ENCODE measurements at places on chromosomes 5 and 9.
A peak's percentile ranks its signal among the peaks of the same experiment; 100 is the strongest.

DNA sequence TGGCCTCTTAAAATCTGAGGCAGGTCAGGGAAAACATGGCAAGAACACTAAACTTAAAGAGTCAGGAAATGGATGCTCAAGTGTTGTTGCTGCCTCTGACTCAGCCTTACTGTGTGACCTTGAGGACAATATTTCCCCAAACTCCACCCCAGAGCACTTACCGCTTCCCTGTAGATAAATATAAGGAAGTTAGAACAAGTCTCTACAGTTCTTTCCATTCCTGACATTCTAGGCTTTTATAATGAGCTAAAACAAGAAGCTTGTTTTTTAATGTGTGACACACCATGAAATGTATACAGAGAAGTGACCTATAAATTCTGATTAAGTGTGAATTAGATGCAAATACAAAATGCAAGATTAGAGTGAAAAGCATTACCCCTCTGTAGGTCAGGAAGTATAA is 129.3 kb downstream of the GRIA1 start:
- DNase-seq = no peak

DNA sequence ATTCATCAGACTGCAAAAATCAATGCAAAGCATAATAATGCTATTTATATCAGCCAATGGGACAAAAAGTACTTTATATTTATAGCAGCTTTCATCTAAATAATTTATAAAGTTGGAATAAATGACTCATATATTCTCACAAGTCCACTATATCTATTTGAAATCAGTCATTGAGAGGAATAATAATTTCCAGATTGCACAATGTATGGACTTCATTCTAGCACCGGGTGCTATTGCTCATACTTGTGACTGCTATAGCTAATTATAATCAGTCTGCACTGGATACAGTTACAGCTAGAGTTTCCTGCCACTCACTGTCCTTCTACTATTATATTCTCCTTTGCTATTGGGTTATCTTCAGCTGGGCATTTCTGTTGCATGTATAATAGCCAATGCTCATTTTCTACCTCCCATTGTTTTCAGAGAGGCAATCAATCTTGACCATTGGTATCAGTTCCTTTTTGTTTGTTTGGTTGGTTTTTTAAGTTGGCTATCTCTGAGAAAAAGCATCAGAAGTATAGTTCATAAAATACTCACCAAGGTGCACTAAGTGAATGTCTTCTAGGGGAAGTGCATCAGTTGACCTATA is 1.9 kb downstream of the CDH18 start:
- DNase-seq = no peak

DNA sequence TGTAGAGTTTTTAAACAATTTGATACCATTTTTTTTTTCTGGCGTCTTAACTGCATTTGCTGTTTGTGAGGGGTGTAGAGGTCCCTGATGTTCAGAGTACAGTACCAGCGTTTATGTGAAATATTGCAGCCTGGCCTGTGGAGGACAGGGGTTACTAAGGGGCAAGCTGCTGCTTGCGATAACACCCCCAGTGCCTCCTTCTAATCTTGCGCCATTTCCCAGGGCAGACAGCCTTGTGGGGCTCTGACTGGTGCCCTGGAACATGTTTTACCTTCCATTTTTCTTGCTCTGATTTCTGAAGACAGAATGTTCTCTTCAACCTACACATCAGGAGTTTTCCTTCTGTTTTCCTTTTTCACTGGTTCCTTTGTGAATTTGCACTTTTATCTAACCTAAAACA is 142.9 kb downstream of the DOCK8 start:
- DNase-seq = no peak

GRCh38 chr5:11397549-11397948 is 506.7 kb downstream of the CTNND2 start:
- DNase-seq = no peak

GRCh38 chr9:124695280-124695890 is 75.7 kb downstream of the NR6A1 start:
- no peak for DNase-seq

DNA sequence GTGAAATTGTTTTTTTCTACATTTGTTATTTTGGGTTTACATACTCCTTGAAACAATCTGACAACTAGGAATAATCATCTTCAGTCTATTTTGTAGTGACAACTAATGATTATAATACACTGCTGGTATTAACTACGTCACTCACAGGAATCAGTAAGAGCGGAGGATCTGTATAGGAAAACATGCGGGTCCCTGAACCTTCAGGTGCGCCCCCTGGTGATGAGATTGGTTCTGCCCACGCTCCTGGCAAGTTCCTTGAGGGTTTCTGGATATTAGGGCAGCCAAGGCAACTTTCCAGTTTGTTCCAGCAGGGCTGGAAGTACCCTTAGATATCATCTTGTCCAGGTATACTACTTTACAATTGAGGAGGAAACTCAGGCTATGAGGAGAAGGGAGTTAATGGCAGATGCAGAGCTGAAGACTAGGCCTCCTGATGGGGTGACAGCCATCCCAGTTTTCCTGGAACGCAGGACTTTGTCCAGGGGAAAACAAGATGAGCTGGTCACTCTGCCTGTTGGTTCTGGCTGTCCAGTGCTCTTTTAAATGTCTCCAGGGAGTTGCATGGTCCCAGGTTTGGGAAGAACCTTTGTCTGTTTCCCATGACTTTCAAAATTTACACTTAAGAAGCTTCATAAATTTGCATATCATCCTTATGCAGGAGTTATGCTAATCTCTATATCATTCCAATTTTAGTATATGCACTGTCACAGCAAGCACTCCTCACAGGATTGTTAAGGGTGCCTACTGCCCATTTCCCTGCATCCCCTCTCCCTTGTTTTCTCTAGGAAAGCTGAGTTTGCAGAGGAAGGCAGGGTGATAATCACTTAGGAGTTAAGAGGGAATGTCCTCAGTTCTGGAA is 14.9 kb upstream of the WNT8A start:
- DNase-seq = peak; percentile 44

- DNase-seq = no peak
These were observed 294.5 kb upstream of the TAS2R1 start for GRCh38 chr5:9924614-9925013.

- DNase-seq = no peak
These were observed 225.8 kb downstream of the MLLT3 start for GRCh38 chr9:20396509-20396908.

DNA sequence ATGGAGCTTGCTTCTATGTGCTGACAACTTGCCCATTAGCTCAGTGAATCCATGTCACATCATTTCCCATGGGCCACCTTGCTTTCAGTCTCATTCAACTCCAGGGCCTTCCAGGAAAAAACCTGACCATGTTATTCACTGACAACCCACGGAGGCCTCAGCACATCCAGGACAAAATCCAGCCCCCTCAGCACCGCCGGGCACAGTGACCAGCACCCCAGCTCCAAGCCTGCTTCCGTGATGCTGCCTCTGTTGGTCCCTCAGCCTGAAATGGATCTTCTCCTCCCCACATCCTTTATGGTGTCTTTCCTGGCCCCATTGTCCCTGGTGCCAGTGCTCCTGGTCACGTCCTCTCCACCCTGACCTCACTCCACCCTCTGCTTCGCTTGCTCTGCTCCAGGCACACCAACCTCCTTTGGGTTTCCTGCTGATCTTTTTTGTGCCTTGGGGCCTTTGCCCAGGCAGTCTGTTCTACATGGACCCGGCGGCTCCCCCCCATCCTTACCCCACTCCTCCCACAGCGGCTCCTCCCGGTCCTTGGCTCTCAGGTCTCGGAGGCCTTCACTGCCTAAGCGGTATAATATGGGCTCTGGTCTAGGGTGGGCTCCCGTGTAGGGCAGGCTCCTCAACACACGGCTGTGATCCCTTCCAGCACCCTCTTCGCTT is 25.0 kb downstream of the ANKS6 start:
- no peak for DNase-seq

DNA sequence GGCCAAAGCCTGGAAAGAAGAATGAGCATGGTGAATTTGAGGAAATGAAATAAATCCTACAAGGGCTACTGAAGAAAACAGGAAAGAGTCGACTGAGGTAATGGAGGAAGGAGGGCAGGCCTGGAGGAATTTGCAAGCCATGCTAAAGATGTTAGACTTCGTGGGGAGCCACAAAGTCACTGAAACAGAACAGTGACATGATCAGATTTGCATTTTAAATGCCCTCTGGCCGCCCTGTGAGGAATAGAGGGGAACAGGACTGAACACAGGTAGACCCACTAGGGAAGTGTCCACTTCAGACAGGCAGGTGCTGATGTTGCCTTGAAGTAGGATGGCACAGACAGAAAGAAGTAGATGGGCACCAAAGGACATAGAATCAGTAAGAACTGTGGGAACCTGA is 42.8 kb upstream of the RLN1 start:
- no peak for DNase-seq

GRCh38 chr5:115599924-115600323 is 2.4 kb downstream of the TICAM2 start:
- no peak for DNase-seq

GRCh38 chr9:672851-673250 is 168.6 kb upstream of the DMRT1 start:
- no peak for DNase-seq

- no peak for DNase-seq
These were observed 18.5 kb downstream of the OLFM1 start for GRCh38 chr9:135105938-135106491.

DNA sequence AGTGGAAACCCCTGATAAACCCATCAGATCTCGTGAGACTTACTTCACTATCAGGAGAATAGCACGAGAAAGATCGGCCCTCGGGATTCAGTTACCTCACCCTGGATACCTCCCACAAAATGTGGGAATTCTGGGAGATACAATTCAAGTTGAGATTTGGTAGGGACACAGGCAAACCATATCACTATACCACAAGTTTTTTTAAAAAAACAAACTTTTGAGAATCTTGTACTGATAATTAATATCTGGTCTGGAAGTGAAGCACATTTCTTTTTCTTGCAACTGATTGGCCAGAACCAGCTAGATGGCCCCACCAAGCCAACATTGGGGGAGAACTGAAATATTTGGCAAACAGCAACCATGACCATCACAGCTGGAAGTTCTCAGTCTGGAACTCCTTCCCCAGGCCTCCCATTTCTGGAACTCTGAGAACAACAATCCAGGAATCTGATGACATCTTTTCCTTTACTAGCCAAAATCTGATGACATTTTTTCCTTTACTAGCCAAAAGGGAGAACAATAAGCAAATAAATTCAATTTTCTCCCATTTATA is 51.8 kb upstream of the CDKN2B start:
- DNase-seq = no peak

- no peak for DNase-seq
These were observed 5.2 kb downstream of the CFAP77 start for GRCh38 chr9:132415181-132415580.

DNA sequence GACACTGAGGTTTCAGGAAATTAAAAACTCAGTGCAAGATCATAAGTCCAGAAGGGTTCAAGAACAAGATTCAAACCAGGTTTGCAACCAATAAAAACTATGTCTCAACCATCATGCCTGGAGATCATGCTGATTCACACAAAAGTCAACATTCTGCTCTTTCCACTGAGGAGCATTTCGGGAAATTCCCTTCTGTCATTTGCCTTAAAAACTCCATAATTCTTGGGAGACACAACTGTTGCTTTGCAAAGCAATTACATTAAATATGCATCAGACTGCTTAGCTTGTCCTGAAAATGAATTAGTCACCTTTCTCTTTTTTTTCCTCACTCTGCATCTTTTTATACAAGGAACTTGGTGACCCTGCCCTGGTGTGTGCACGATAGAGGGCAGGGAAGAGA is 275.9 kb upstream of the ZNF462 start:
- no peak for DNase-seq

DNA sequence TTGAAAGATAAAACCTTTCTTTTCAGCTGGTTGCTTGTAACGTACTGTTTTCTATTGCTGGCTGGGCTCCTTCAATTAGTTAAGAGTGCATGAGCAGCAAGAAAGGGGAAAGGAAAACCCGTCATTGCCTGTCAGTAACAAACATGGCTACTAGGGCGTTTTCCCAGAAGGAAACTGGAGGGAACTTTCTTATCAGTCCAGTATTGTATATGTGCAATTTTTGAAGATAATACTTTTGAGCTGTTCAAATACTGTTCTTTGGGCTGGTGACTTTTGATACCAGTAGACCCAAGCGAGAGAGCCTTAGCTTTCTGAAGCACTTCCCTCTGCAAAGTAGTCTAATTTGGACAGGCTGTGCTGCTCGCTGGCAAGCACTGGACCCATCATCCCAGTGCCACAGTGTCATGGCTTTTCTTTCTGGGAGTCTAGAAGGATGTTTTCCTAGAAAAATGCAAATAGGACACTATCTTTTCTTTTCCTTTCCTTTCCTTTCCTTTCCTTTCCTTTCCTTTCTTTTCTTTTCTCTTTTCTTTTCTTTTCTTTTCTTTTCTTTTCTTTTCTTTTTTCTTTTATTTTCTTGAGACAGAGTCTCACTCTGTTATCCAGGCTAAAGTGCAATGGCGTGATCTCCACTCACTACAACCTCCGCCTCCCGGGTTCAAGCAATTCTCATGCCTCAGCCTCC is 149.9 kb upstream of the SMIM23 start:
- DNase-seq = no peak

DNA sequence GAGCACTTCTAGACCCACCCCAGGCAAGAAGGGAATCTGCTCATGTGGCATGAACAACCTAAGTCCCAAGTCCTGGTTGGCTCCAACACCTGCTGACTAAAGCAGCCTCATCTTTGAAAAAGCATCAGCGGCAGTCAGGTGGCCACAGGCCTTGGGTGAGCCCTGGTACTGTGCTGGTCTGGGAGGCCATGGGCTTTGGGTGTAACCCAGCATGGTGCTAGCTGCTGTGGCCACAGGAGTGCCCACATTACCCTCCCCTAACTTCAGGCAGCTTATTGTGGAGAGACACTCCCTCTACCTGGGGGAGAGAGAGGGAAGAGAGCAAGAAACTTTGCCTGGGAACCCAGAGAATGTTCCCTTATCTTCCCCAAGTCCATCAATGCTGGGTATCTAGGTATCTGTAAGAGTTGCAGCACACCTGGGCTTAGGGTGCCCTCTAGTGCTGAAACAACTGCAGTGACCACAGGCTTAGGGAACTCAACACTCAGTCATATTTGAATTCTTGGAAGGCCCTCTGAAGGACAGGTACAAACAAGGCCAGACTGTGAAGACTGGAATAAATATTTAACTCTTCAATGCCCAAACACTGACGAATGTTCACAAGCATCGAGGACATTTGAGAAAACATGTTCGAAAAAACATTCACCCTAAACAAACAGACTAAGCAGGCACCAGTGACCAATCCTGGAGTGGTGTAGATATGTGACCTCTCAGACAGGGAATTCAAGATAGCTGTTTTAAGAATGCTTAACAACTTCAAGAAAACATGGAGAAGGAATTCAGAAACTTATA is 69.9 kb upstream of the OR2K2 start:
- DNase-seq = no peak

GRCh38 chr9:131394464-131395156 is 724 bp downstream of the PRRC2B start:
- DNase-seq = peak; percentile 11

DNA sequence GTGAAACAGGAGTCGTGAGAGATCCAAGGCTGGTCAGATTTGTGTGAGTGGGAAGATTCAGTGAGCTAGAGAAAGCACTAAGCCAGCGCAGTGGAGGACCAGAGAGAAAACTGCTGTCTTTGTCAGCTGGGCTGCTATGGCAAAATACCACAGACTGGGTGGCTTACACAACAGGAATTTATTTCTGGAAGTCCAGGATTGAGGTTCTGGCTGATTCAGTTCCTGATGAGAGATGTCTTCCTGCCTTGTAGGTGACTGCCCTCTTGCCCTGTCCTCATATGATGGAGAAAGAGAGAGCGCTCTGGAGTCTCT is 24.2 kb upstream of the ANKRD33B start:
- no peak for DNase-seq

- no peak for DNase-seq
These were observed 482.4 kb upstream of the SGCD start for GRCh38 chr5:155844542-155844941.

- no peak for DNase-seq
These were observed 42.3 kb upstream of the STRBP start for GRCh38 chr9:123310551-123311249.

- no peak for DNase-seq
These were observed 82.1 kb upstream of the PITX1 start for GRCh38 chr5:135116160-135116561.
